ENCODE measurements at places on chromosomes 1 and 21. TPM values are rescaled to one million over a fixed set of nuclear protein-coding genes. Genes with fewer than 3 reads are reported as not detected.

Gene AMY2A
- not detected for total RNA-seq

DNA sequence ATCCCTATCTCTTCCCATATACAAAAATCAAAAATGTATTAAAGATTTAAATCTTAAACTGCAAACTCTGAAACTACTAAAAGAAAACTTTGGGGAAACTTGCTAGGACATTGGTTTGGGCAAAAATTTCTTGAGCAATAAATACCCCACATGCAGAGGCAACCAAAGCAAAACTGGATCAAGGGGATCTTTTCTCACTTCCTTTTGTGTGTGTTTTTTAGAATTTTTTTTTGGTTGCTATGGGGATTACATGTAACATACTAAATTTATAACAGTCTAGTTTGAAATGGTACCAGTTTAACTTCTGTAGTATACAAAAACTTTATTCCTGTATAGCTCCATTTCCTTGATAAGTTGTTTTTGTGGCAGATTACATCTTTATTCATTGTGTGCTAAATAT lies 16.8 kb downstream of the MAST2 start:
- H3K27ac ChIP-seq: no peak overlapping the region
- H3K4me1 ChIP-seq: no peaks in the 10 kb centered on the region
- no peaks in the 10 kb centered on the region for H3K27me3 ChIP-seq
- no peak for DNase-seq

- no peak overlapping the region for H3K4me3 ChIP-seq
- no peaks in the 10 kb centered on the region for H3K27me3 ChIP-seq
- H3K27ac ChIP-seq: no peak overlapping the region
- H3K36me3 ChIP-seq: no peaks in the 10 kb centered on the region
- no peak for DNase-seq
- no peaks in the 10 kb centered on the region for H3K4me1 ChIP-seq
These were observed 21.1 kb downstream of the COL11A1 start for GRCh38 chr1:103087256-103087655.

DNA sequence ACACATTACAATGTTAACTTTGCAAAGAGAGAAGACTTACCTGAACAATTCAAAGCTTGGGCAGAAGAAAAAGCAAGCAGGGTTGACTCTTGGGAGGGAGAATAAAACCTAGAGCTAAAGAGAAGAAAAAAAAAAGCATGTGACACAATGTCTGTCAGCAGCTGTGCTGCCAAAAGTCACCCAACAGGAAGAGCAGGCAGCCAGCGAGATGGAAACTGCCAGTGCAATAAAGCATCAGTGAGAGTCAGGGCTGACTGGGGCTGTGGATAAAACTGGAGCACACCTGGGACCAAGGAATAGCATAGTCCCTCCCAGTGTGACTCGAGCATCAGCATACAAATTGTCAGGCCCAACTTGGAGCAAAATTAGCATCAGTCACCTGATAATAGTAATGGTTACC lies 65.0 kb upstream of the SLC22A15 start:
- no peaks in the 10 kb centered on the region for H3K4me1 ChIP-seq
- no peak for DNase-seq

GRCh38 chr1:94027721-94028515 lies 93.0 kb downstream of the ABCA4 start:
- no peaks in the 10 kb centered on the region for H3K36me3 ChIP-seq
- no peak for DNase-seq
- no peak overlapping the region for H3K27ac ChIP-seq
- H3K4me3 ChIP-seq: no peak overlapping the region
- H3K27me3 ChIP-seq: no peaks in the 10 kb centered on the region

DNA sequence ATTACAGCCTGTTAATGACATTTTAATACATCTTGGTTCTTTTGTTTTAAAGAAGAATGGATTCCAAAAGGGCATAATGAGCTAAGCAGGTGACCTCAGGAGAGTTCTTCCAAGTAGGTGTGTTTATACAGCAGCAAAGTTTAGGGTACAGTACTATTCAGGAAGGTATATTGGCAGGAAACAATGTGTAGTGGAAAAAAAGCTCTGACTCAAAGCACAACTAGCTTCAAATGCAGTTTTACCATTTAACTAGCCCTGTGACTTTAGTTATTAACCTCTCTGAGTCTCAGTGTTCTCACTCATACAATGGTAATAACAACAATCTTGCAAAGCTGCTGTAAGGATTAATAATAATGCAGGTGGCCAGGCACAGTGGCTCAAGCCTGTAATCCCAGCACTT lies 29.9 kb downstream of the FAF1 start:
- H3K27me3 ChIP-seq: no peaks in the 10 kb centered on the region
- no peaks in the 10 kb centered on the region for H3K4me1 ChIP-seq
- no peak overlapping the region for H3K27ac ChIP-seq
- no peaks in the 10 kb centered on the region for H3K36me3 ChIP-seq

- no peak overlapping the region for H3K27ac ChIP-seq
- no peak for DNase-seq
- H3K36me3 ChIP-seq: no peaks in the 10 kb centered on the region
These were observed 33.8 kb downstream of the CLIC6 start for GRCh38 chr21:34702341-34703170.
